ENCODE measurements at places on chromosomes 3 and 15. TPM values are rescaled to one million over a fixed set of nuclear protein-coding genes. Genes with fewer than 3 reads are reported as not detected.
A peak's percentile ranks its signal among the peaks of the same experiment; 100 is the strongest.

DNA sequence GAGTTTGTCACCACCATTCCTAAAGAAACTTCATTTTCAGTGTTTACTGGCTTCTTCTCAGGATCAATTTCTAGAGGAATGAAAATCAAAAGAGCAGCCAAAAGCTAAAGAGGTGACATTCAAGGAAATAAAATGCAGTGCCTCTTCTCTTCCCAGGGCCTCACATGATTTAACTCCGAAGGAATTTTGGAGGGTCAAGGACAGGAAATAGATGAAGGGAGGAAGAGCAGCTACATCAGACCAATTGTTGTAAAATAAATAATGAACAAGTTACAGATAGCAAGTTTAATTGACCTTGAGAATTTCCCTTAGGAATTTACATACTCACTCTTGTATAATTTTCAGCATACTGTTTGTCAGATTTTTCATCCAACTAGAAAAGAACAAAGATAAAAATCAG, 78.1 kb downstream of the LRRFIP2 start:
- H3K36me3 ChIP-seq: no peaks in the 10 kb centered on the region
- H3K4me1 ChIP-seq: peaks cover 20% of the 10 kb centered on the region
- H3K4me3 ChIP-seq: no peak overlapping the region
- DNase-seq: no peak

DNA sequence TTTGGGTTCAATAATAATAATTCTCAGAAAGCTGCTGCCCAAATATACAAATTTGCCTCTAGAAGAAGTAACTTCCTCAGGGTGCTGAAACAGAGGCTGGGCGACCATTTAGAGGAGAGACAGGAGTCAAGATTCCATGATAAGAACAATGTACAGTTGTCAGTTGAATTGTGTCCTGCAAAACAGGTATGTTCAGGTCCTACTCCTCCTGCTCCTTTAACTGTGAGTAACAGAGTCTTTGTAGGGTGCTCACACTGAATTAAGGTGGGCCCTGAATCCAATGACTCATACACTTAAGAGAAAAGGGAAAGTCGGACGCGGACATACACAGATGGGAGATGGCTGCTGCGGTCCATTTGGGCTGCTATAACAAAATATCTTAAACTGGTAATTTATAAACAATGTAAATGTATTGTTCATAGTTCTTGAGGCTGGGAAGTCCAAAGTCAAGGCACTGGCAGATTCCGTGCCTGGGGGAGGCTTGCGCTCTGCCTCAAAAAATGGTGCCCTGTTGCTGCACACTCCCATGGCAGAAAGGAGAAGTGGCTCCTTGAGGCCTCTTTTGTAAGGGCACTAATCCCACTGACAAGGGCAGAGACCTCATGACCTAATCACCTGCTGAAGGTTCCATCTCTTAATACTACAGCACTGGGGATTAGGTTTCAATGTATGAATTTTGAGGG, 55.1 kb downstream of the MB21D2 start:
- H3K27me3 ChIP-seq: no peaks in the 10 kb centered on the region
- DNase-seq: no peak
- H3K27ac ChIP-seq: no peak overlapping the region
- peaks cover 22% of the 10 kb centered on the region for H3K4me1 ChIP-seq

Gene GOLGA8S
- total RNA-seq: 0.55 TPM

- no peak overlapping the region for H3K27ac ChIP-seq
- H3K4me3 ChIP-seq: no peak overlapping the region
- DNase-seq: no peak
- no peaks in the 10 kb centered on the region for H3K27me3 ChIP-seq
- no peaks in the 10 kb centered on the region for H3K4me1 ChIP-seq
Observed at GRCh38 chr3:38307599-38307998, 25.5 kb downstream of the SLC22A14 start.

Gene CAPN3
- 18.8 TPM for total RNA-seq

DNA sequence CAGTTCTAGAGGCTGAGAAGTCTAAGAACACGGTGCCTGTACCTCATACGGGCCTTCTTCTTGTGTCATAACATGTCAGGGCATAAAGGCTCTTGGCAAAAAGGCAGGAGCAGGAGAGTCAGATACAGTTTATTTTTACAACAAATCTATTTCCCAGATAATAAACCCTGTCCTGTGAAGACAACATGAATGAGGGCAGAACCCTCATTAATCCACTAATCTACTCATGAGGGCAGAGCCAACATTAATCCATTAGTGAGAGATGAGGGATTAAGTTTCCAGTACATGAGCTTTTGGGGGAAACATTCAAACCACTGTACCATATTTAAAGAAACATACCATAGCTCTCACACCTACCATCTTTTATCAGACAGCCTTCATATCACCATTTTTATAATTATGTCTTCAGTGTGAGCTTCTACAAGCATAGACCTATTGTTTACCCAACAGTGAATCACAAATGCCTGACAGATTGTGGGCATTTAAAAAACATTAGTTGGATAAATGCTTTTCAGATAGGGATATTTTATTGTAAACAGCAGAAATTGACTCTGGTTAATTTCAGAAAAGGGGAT, 645.8 kb downstream of the GRM7 start:
- no peaks in the 10 kb centered on the region for H3K36me3 ChIP-seq
- no peaks in the 10 kb centered on the region for H3K27me3 ChIP-seq
- H3K4me1 ChIP-seq: no peaks in the 10 kb centered on the region
- no peak for DNase-seq

Gene MYNN
- total RNA-seq: 15.5 TPM

Gene NRROS
- total RNA-seq: 4.4 TPM

Gene ENTPD3
- total RNA-seq: 13.9 TPM

Gene XIRP1
- total RNA-seq: not detected

DNA sequence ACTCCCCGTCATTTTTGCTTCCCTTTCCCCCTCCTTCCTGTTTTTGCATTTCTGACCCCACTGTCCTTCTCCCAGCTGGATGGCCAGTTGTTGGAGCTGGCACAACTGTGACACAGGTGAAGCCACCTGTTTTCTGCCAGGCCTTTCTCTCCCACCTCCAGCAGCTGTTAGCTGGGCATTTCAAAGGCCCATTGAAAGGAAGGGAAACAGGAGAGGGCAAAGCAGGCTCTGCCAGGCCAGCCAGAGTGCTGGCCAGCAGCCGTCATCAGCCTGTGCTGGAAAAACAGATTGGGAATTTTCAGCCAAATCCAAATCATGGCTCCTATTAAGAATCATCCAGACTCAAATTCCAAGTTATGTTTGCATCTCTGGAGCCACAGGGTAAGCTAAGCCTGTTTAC, 155.2 kb upstream of the C2CD4B start:
- H3K27ac ChIP-seq: no peak overlapping the region
- H3K36me3 ChIP-seq: no peaks in the 10 kb centered on the region
- no peaks in the 10 kb centered on the region for H3K4me1 ChIP-seq
- DNase-seq: no peak
- H3K4me3 ChIP-seq: no peak overlapping the region

DNA sequence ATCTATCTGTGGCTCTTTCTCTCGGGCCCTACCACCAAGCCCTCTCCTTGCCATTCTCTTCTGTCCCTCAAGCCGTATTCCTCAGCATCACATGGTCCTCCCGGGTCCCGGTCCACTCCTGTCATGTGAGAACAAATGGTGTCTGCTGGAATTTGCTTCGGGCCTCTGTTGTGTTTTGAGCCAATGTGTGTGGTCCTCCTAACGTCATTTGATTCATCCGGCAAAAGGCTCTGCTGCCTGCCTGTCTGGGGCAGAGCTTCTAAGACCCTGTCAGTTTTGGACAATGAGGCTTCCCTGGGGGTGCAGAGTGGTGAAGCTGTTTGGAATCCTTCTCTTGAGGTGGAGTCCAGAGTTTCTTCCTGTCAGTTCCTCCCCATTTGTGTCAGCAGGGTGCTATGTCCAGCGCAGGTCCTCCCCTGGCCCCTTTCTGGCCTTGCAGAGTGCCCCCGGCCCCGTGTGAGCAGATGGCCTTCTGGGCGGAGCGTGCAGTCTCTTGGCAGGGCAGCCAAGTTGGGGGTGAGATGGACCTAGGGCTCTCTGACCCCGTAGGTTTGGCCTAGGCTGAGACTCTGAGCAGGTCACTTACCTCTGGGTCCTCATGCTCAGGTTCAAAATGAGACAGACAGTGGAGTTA, 93.6 kb downstream of the APBA2 start:
- no peaks in the 10 kb centered on the region for H3K36me3 ChIP-seq
- H3K4me3 ChIP-seq: no peak overlapping the region
- H3K27me3 ChIP-seq: no peaks in the 10 kb centered on the region

DNA sequence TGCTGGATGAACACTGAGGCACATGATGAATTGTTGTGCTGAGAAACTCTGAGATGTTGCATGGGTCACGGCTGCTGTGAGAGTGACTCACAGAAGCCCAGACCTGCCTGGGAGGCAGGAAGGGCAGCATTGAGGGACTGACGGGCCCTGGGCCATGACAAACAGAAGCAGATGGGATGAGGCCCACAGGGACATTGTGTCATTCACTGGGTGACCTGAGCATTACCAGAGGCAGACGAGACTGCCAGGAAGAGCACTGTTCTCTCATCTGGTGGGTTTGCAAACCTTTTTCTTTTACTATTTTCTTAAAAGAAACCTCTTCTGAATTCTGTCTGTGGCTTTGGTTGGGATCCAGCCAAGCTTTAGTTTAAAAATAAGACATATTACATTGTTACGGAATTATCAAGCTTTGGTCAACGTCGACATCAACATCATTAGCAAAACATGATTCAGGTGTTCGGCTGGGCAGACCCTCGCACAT, 67.8 kb downstream of the BDH1 start:
- H3K27me3 ChIP-seq: no peaks in the 10 kb centered on the region
- no peak overlapping the region for H3K27ac ChIP-seq
- H3K4me3 ChIP-seq: no peak overlapping the region
- DNase-seq: no peak
- no peaks in the 10 kb centered on the region for H3K36me3 ChIP-seq

DNA sequence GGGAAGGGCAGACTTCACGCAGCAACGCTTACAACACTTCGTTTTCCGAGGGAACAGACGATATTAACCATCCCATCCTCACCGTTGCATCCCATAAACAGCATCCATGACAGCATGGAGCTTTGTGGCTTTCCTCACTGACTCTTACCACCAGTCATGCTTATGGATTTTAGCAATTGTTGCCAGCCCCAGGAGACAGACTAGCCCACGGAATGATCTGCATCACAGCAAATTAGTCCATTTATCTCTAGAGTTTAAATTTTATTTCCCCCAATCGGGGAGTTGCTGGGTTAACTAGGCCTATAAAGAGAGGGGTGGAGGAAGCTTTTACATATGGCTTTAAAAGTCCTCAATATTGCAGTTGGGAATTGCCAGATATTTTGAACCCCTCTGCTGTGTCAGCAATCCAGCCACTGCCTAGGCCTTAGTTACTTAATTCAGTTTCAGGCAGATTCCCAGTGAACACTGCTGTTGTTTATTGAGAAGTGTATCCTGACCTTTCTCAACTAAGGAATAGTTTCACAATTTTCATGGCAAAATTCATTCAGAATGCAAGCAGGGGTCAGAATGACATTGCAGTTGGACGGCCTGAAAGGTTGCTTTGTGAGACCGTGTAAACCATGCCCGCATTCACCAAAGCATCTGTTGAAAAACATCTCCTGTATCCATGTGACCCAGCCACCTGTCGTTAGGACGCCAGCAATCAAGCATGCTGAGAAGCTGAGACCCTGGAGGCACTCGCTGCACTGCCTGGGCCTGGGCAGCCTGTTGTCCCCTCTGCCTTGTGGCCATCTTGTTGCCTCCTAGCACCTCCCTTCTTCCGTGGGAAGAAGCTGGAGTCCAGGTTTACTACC, 397.4 kb upstream of the TPM1 start:
- H3K4me1 ChIP-seq: peaks cover 5% of the 10 kb centered on the region
- H3K27me3 ChIP-seq: no peaks in the 10 kb centered on the region

DNA sequence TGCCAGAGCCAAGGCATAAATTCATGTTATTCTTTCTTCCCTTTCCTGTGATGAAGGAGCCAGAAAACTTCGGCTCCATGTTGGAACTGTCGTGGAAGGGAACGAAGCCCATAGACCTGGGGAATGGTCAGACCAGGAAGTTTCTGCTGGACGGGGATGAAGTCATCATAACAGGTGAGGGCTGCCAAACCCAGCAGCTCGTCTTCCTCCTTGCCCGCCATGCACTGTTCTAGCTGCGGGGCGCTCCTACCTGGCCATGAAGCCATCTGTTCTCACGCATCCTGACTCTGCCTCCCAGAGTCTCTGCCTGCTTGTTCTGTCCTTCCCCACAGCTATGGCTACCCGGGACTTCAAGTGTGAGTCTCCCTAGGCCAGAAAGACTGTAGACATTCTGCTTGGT, 28.2 kb downstream of the FAH start:
- no peaks in the 10 kb centered on the region for H3K36me3 ChIP-seq
- no peaks in the 10 kb centered on the region for H3K4me1 ChIP-seq
- H3K4me3 ChIP-seq: no peak overlapping the region

GRCh38 chr15:77974098-77974414, 103.5 kb downstream of the TBC1D2B start:
- H3K27ac ChIP-seq: no peak overlapping the region
- H3K4me3 ChIP-seq: no peak overlapping the region
- H3K36me3 ChIP-seq: no peaks in the 10 kb centered on the region

- no peaks in the 10 kb centered on the region for H3K4me1 ChIP-seq
- DNase-seq: peak; percentile 97
- peak within 1 kb of the TSS; percentile 98 for H3K27ac ChIP-seq
- H3K4me3 ChIP-seq: peak within 1 kb of the TSS; percentile 60
- H3K36me3 ChIP-seq: no peaks in the 10 kb centered on the region
Observed at GRCh38 chr3:172039436-172040077, at the start of gene FNDC3B. Gene FNDC3B (plus strand): TSS chr3:172039578. CDS start chr3:172112480, 72,902 bp downstream.

DNA sequence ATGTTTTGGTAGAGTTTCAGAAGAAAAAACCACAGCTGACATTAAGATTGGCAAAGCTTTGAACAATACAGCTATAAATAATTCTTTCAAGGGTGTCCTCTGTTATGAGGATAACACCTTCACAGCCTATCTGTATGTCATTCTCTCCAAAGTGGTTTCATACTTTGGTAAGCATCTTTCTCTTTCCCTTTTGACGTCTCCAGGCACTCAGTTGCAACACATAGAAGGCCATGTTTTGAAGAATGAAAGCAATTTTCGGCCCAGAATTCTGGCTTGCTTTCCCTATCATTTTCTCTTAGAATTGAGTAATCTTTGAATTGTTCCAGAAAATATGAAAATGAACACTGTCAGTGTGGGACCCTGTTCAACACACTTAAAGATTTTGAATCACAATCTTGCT, 200.0 kb upstream of the CBLB start:
- no peaks in the 10 kb centered on the region for H3K27me3 ChIP-seq
- no peak overlapping the region for H3K27ac ChIP-seq
- DNase-seq: no peak
- no peaks in the 10 kb centered on the region for H3K36me3 ChIP-seq
- no peaks in the 10 kb centered on the region for H3K4me1 ChIP-seq

DNA sequence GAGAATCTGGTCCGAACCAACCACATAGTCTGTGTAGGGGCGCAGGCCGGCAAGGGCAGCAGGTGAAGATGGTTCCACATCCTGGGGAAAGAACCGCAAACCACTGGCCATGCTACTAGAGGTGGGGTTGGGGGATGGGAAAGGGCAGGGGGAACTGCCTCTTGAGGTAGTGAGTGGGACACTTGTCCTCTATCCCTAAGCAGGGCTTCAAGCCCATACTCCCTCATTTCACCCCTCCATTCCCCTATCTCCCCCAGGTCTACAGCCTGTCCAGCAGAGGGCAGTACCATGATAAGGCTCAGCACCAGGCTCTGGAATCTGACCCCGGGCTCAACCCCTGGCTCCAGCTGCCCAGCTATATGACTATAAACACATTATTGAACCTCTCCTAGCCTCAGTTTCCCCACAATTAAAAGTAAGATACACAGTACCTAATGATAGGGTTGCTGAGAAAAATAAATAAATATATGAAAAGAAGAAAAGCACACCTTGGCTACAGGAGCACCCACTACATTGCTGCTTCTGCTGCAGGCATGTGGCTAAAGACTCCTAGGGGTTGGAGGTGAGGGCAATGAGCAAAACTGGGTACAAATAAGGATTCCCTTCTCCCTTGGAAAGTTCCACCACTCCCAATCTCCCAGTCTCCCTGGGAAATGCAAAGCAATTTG, 6.3 kb downstream of the GORASP1 start:
- no peaks in the 10 kb centered on the region for H3K27me3 ChIP-seq
- no peak overlapping the region for H3K27ac ChIP-seq
- H3K4me3 ChIP-seq: no peak overlapping the region
- H3K36me3 ChIP-seq: peaks cover 5% of the 10 kb centered on the region
- DNase-seq: no peak
- peaks cover 33% of the 10 kb centered on the region for H3K4me1 ChIP-seq

All from sigmoid colon (tissue), 7 donors.